H7 (cell line): ENCODE measurements at places on chromosomes 4 and X.

DNA sequence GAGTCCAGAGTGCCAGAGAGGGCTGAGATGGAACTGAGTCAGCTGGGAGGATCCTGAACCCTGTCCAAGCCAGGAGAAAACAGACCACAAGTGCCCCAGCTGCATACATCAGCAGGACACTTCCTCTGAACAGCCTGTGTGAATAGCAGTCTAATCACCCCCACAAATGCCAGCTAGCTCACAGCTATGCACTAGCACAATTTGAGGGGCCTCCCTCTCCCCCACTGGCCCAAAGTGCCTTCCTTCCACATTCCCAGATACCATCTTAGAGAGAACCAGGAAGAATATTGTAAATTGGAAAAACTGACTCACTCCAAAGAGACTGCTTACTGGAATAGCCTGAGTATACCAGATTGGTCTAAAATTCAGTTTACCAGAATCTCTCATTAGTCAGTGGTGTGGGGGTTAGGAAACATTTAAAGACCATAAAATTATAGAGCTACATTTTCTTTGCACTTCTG, 292.6 kb upstream of the KLF3 start:
- DNase-seq, result no peak

DNA sequence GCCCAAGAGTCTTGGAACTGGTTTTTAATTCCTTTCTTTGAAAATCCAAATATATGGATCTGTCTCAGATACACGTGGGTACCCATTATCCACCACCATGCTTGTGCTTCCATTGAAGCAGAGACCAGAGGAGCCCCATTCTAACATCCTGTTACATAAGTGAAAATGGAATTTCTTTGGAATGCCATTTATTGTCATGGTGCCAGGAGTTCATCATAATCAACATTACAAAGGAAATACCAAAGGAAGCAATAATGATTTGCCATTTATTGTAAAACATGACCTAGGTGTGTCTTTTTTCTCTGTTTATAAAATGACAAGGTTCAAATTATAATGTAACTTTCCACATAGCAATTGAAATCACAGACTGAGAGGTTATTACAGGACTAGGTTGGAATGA, 61.7 kb downstream of the PALLD start:
- DNase-seq, result no peak

DNA sequence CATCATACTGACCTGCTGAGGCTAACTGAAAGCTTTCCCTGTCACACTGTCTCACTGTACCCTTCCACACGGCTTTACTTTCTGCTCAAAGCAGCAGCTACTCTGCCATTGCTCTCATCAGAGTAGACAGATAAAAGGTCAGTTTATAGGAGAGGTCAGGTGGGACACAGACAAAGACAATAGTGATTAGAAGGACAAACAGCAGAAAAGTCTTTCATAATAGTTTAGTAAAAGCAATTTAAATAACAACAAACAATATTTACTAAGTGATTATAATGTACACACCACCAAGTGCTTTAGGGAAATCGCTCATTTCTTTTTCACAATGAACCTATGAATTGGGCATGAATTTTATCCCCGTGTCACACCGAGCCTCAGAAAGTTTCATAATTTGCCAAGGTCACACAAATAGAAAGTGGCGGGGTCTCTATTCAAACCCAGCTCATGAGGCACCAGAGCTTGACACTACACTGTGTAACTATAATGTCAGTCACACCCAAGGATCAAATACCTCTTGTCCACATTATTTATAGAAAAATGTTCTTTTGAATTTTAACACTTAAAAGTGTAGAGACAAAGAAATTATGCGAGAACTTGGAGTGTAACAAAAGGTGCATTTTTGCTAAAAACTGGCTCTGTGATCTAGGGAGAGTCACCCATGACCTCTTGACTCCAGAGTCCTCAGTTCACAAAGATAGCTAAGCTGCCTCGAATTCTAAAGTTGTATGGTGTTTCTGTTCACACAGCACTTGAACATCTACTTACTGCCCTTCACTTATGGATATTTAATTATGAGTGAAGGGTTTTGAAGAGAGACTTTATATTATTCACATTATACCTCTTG, 24.5 kb upstream of the SORBS2 start:
- DNase-seq, result no peak

DNA sequence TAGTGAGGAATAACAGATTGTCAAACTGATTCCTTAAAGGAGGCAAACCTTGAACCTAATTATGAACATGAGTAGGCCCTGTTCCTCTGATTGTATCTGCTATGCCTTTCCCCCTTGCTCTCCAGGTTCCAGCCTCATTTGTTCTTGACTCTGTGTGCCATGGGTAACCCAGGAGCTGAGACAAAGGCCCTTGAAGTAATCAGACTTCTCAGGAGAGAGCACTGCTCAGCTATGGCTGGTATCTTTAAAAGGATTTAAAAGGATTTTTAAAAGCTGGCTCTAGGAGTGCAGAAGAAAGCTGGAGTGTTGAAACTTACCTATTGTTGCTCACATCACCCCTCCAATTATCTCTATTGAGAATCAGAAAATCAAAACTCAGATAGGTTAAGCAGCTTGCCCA, 1565.5 kb upstream of the AGA start:
- no peak for DNase-seq

- no peak for DNase-seq
Measured at GRCh38 chrX:50565718-50566117, 95.1 kb upstream of the DGKK start.

DNA sequence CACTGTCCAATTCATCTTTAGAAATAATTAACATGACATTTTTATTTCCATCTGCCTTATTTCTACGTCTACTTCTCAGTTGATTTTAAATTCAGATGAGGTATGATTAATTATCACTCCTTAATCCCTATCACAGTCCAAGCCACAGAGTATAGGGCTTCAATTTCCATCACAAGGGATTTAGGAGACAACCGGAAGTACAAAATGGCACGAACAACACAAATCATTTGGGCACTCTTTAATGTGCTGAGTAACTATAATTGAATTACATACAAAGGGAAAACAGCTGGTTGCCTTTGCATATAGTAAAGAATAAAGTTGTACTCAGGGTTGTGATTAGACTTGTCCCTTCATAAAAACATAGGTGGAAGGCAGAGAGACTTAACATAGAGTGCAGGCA, 290.4 kb upstream of the MAGEB16 start:
- no peak for DNase-seq

DNA sequence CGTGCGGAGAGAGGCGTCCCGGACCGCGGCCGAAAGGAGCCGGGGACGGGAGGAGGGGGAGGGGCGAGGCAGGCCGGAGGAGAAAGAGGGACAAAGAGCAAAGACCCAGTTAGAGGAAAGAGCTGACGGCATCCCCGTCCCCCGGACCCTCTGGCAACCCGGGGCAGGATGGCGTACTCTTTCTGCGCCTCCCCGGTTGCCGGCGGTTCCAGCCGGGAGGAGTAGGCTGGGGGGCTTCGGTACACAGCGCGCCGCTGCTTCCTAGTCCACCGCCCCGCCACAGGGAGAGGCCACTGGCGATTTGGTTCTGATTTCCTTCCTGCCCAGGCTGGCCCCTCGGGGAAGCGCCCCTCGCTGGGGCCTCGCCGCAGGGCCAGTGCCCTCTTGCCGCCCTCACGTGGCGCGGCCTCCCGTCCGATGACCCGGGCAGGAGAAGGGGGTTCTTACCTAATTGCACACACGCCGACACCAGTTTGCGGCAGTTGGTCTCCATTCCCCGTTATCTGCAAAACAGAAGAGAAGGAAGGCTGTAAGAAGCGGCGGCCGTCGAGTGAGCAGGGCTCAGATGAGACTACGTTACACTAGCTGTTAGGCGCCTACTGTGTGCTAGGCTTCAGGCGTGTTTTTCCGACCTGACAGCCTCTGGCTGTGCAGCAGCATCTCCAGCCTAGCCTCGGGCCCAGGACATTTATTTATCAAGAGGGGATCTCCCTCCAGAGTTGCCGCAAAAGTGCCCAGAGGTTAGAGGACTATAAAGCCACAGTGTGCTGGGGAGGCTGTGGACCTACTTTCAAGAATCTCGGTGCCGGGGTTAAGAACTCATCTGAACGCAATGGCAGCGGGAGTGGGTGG, 9.9 kb upstream of the PITX2 start:
- DNase-seq, result peak; percentile 90
